ENCODE measurements at places on chromosomes 6 and 20. TPM values are rescaled to one million over a fixed set of nuclear protein-coding genes. Genes with fewer than 3 reads are reported as not detected.

GRCh38 chr6:167779129-167779992 lies 47.4 kb upstream of the AFDN start:
- DNase-seq = no peak

- peak; percentile 100 for DNase-seq
Measured at GRCh38 chr6:157763129-157763903, 59.7 kb upstream of the SNX9 start.

DNA sequence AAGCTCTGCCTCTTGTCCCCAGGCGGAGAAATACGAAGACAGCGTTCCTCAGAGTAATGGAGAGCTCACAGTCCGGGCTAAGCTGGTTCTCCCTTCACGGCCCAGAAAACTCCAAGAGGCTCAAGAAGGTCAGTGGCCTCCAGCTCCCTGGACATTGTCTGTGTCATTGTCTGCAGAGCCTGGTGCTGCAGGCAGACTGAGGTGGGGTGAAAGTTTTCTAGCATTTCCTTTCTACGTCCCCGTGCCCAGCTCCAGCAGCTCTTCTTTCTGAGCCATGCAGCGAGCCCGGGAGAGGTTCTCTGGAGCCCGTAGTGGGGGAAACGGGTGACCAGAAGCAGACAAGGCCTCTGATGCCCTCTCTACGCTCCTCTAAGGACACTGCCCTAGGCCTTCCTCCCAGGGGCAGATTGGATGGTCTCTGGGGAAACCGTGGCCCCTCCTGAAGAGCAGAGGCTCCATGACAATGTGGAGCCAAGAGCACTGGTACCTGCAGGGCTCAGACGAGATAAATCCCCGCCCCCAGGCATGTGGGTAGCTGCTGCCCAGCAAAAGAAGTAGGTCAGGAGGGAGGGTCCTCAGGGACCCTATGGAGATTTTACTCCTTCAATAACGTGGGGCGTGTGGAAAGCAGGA lies 58.4 kb downstream of the EZR start:
- DNase-seq = no peak

GRCh38 chr6:136084403-136084802 lies 165.7 kb downstream of the MTFR2 start:
- peak; percentile 68 for DNase-seq

The IL17A gene
- total RNA-seq = not detected

The ADGB gene
- total RNA-seq = not detected

The FAM162B gene
- total RNA-seq = not detected

The CCDC167 gene
- 29.7 TPM for total RNA-seq

The CENPW gene
- total RNA-seq = 1.1 TPM
